ENCODE measurements at places on chromosomes 5 and 9. TPM values are rescaled to one million over a fixed set of nuclear protein-coding genes. Genes with fewer than 3 reads are reported as not detected.

DNA sequence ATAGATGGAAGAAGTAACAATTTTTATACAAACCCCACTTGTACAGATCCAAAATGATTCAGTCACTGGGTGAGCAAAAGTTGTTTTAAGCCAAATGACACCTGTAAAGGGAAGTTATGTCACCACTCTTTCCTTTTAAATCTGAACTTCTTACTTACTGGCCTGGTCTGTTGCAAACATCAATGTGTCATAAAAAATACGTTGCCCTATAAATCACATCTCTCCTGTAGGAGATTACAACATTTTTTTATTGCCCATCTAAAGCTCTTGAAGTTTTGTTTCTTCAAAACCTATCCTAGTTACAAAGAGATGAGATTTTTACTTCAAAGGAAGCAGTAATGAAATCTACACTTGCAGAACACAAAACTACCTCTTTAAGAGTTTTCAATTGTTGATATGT, 1087.8 kb upstream of the DMAC1 start:
- DNase-seq = no peak
- H3K4me3 ChIP-seq = no peak overlapping the region
- H3K4me1 ChIP-seq = no peaks in the 10 kb centered on the region

DNA sequence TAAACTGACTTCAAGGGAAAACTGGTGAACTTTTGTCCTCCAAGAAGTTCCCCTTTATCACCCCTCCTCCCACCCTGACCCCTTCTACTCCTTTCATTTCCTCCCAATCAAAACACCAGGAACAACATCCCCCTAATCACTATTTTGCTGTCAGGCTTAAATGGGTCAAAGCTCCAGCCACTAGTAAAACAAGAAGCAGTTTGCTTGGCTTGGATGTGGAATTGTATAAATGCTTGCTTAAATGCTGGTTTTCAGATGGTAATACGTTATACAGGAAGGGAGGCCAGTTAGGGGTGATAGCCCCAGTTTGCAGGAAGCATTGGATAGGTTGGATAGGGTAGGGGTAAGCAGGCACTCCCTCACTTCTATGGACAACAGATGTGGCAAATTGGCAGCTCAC, 473.6 kb downstream of the AGTPBP1 start:
- no peaks in the 10 kb centered on the region for H3K36me3 ChIP-seq
- no peak overlapping the region for H3K4me3 ChIP-seq
- peaks cover 4% of the 10 kb centered on the region for H3K27me3 ChIP-seq
- DNase-seq = no peak
- no peaks in the 10 kb centered on the region for H3K4me1 ChIP-seq

The IFNA2 gene
- total RNA-seq = not detected

- no peaks in the 10 kb centered on the region for H3K36me3 ChIP-seq
- H3K4me1 ChIP-seq = peaks cover 38% of the 10 kb centered on the region
- DNase-seq = peak; percentile 83
- no peaks in the 10 kb centered on the region for H3K27me3 ChIP-seq
- peak overlapping the region; percentile 3 for H3K4me3 ChIP-seq
Measured at GRCh38 chr9:115640887-115641286, 512.7 kb upstream of the PAPPA start.

- no peaks in the 10 kb centered on the region for H3K27me3 ChIP-seq
- no peaks in the 10 kb centered on the region for H3K36me3 ChIP-seq
- H3K4me1 ChIP-seq = peaks cover 12% of the 10 kb centered on the region
- H3K4me3 ChIP-seq = no peak overlapping the region
Measured at GRCh38 chr9:4084435-4084818, 215.4 kb downstream of the GLIS3 start.

- no peak overlapping the region for H3K4me3 ChIP-seq
- H3K27me3 ChIP-seq = no peaks in the 10 kb centered on the region
- H3K36me3 ChIP-seq = no peaks in the 10 kb centered on the region
- H3K4me1 ChIP-seq = peaks cover 15% of the 10 kb centered on the region
Measured at GRCh38 chr5:125065741-125066140, 319.3 kb upstream of the ZNF608 start.

The GCNT4 gene
- total RNA-seq = 2.8 TPM

DNA sequence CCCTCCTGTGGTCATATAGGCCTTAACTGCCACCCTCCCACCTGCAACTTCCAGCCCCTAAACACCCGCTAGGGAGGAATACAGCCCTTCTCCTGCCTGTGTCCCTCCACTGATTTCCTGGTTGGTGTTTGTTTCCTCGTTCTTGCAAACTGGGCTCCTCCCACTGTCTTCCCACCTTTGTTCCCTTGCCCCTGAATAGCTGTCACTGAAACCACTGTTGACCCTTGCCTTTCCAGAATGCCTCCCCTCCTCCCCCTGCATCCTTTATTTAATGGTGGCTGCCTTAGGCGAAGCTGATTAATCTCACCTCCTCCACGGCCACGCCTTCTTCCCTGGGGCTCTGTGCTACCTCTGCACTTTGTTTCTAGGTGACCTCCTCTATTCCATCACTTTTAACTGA, 626.7 kb downstream of the BNC2 start:
- no peak for DNase-seq
- H3K27me3 ChIP-seq = no peaks in the 10 kb centered on the region
- H3K36me3 ChIP-seq = no peaks in the 10 kb centered on the region
- H3K4me1 ChIP-seq = peaks cover 49% of the 10 kb centered on the region
- no peak overlapping the region for H3K4me3 ChIP-seq

The GLRA1 gene
- not detected for total RNA-seq

The TJP2 gene
- 8.6 TPM for total RNA-seq

- H3K27ac ChIP-seq = no peak overlapping the region
- H3K4me3 ChIP-seq = no peak overlapping the region
- no peaks in the 10 kb centered on the region for H3K27me3 ChIP-seq
- H3K4me1 ChIP-seq = peaks cover 29% of the 10 kb centered on the region
Measured at GRCh38 chr9:130020618-130021017, 22.4 kb downstream of the FNBP1 start.

- H3K36me3 ChIP-seq = no peaks in the 10 kb centered on the region
- H3K4me1 ChIP-seq = peaks cover 23% of the 10 kb centered on the region
- H3K27me3 ChIP-seq = no peaks in the 10 kb centered on the region
- peak overlapping the region; percentile 29 for H3K27ac ChIP-seq
- H3K4me3 ChIP-seq = no peak overlapping the region
- peak; percentile 46 for DNase-seq
Measured at GRCh38 chr9:130774183-130774582, 60.9 kb upstream of the ABL1 start.

DNA sequence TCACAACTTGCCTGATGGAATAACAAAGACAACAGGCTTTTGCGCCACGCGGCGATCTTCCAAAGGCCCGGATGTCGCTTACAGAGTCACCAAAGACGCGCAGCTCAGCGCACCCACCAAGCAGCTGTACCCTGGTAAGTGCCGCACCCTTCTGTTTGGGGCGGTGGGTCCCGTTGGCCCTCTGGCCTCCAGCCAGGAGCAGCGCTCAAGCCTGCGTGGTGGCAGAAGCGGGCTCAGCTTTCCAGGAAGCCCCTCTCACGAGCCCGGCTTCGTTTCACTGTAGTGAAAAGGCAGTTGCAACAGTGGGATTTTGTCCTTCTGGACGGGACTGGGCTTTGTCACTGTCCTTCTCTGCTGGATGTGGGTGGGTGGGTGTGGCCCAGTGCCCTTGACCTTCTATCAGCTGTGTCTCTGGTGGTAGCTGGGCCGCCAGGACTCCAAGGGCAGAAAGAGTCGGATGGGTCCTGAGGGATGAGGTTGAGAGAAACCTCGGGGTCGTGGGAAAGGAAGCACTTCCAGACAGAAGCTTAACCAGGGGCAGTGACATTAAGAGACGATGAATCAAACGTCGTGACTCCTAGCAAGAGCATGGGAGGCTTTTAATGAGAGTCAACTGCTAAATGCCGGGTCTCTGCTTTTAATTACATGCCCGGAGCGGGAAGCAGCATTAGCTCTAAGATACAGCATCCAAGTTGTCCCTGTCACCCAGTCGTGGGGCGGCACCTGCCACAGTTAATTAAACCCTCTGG, 49.5 kb downstream of the COL5A1 start:
- peaks cover 31% of the 10 kb centered on the region for H3K36me3 ChIP-seq
- H3K27me3 ChIP-seq = no peaks in the 10 kb centered on the region
- H3K27ac ChIP-seq = peak overlapping the region; percentile 56
- DNase-seq = peak; percentile 72
- no peak overlapping the region for H3K4me3 ChIP-seq

GRCh38 chr5:132877938-132878337, 4.5 kb downstream of the LEAP2 start:
- no peak overlapping the region for H3K4me3 ChIP-seq
- peaks cover 59% of the 10 kb centered on the region for H3K36me3 ChIP-seq
- peak overlapping the region; percentile 23 for H3K27ac ChIP-seq
- DNase-seq = peak; percentile 45
- H3K27me3 ChIP-seq = no peaks in the 10 kb centered on the region
- H3K4me1 ChIP-seq = peaks cover 18% of the 10 kb centered on the region

DNA sequence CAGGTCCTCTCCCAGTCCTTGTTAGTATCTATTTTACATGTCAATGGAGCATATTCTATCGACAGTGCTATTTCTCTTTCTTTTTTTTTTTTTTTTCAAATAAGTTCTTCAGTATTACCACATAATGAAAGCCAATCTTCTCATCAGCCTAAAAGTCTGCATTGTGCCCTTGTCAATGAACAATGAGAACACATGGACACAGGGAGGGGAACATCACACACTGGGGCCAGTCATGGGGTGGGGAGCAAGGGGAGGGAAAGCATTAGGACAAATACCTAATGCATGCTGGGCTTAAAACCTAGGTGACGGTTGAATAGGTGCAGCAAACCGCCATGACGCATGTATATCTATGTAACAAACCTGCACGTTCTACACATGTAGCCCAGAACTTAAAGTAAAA, 47.7 kb upstream of the TEX48 start:
- H3K4me3 ChIP-seq = no peak overlapping the region
- no peak overlapping the region for H3K27ac ChIP-seq
- no peak for DNase-seq
- no peaks in the 10 kb centered on the region for H3K27me3 ChIP-seq
- no peaks in the 10 kb centered on the region for H3K36me3 ChIP-seq
- H3K4me1 ChIP-seq = no peaks in the 10 kb centered on the region

GRCh38 chr9:136538599-136539426, 7.0 kb downstream of the NOTCH1 start:
- H3K4me3 ChIP-seq = no peak overlapping the region
- DNase-seq = no peak
- no peaks in the 10 kb centered on the region for H3K27me3 ChIP-seq
- no peaks in the 10 kb centered on the region for H3K4me1 ChIP-seq

GRCh38 chr9:26756881-26757280, 135.7 kb downstream of the CAAP1 start:
- no peaks in the 10 kb centered on the region for H3K4me1 ChIP-seq
- H3K27me3 ChIP-seq = no peaks in the 10 kb centered on the region
- no peaks in the 10 kb centered on the region for H3K36me3 ChIP-seq
- DNase-seq = no peak
- H3K4me3 ChIP-seq = no peak overlapping the region

DNA sequence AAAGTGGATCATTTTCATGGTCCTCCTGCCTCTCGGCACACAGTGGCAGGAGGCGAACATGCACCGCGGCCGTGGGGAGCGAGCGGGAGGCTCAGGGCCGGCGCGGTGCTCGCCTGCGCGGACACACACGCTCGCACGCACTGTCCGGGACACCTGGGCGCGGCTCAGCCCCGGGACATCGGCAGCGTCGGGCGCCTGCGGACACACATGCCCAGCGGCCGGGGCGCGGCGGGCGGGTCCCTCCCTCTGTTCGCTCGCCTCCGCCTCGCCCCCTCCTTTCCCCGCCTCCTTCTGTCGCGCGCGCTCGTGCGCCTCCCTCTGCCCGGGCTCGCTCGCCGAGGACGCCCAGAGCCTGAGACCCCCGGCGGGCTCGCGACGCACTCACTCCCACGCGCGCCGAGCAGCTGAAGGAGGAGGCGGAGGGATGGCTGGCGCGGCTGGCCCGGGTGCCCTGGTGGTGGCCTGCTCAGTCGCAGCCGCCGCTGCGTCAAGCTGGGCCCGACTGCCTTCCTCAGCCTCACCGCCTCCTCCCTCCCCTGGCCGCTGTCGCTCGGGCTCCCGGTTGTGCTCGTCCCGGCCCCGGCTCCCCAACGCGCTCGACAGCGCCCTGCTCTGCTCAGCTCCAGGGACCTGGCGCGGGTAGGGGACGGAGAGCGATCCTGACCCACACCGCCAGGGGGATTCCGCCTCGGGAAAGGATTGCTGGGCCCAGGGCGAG, at the start of gene FRMD3:
Gene FRMD3, minus strand, starts transcription at position 230 of the 718 bp plus-strand sequence. Its CDS starts 170 bp downstream, at position 60.
- H3K4me1 ChIP-seq = no peaks in the 10 kb centered on the region
- H3K36me3 ChIP-seq = no peaks in the 10 kb centered on the region
- 0 out of 2 replicates have a peak, but pooled peaks cover 3% of the 10 kb centered on the region for H3K27me3 ChIP-seq
- DNase-seq = peak; percentile 78

The LECT2 gene
- not detected for total RNA-seq

The CSF1R gene
- 0.63 TPM for total RNA-seq

The SPINK4 gene
- not detected for total RNA-seq

DNA sequence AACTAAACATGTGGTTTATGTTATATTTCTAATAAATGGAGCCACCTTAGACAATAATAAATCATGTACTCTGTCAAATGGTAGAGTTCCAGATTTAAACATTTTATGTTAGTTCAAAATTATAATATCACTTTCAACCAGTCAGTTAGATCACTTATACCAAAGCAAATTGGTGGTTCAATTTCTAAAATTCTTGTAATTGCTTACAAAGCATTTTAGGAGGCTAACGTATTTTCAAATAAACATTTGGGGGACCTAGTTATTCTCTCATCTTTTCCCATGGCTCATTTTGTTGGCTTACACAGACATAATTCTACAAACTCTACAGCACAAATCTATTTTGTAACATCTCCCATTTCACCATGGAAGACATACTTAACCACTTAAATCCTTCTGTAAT, 39.9 kb downstream of the EDIL3 start:
- H3K36me3 ChIP-seq = no peaks in the 10 kb centered on the region
- DNase-seq = no peak
- no peak overlapping the region for H3K4me3 ChIP-seq
- H3K27ac ChIP-seq = no peak overlapping the region
- peaks cover 5% of the 10 kb centered on the region for H3K27me3 ChIP-seq

- H3K27ac ChIP-seq = no peak overlapping the region
- H3K4me3 ChIP-seq = no peak overlapping the region
- DNase-seq = no peak
- H3K4me1 ChIP-seq = no peaks in the 10 kb centered on the region
- H3K27me3 ChIP-seq = no peaks in the 10 kb centered on the region
- H3K36me3 ChIP-seq = peaks cover 56% of the 10 kb centered on the region
Measured at GRCh38 chr9:134793288-134794188, 87.1 kb upstream of the FCN2 start.

The FGF18 gene
- not detected for total RNA-seq

GRCh38 chr5:155532621-155533311, 519.2 kb downstream of the KIF4B start:
- no peaks in the 10 kb centered on the region for H3K4me1 ChIP-seq
- no peak overlapping the region for H3K27ac ChIP-seq
- DNase-seq = peak; percentile 1
- H3K27me3 ChIP-seq = no peaks in the 10 kb centered on the region

DNA sequence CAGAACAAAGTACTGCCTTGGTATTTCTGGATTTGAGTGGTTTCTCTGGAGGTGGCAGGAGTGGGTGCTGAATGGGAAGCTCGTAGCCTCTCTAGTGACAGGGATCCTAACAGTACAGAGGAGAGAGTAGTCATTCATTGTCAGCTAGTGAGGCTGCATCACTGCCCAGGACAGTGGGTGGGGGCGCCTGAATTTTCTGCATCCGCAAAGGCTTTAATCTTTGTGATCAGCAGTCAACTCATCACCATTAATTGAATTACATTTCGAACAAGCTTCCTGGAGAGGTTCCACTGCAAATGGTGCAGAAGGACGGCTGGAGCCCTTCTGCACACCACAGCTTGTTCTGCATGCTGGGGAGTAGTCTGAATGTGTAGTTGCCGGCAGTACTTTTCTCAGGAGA, 77.5 kb downstream of the HSPA4 start:
- peaks cover 15% of the 10 kb centered on the region for H3K27me3 ChIP-seq
- no peaks in the 10 kb centered on the region for H3K4me1 ChIP-seq
- no peak overlapping the region for H3K27ac ChIP-seq
- DNase-seq = no peak

- peaks cover 53% of the 10 kb centered on the region for H3K4me1 ChIP-seq
- no peaks in the 10 kb centered on the region for H3K36me3 ChIP-seq
- peak; percentile 89 for DNase-seq
- no peak overlapping the region for H3K4me3 ChIP-seq
Measured at GRCh38 chr5:172860520-172861443, 26.7 kb downstream of the ERGIC1 start.

The PCDHGB3 gene
- 2.8 TPM for total RNA-seq

All from GM23248 (cell line).